Upper lobe of right lung (tissue), 1 donor: ENCODE measurements at places on chromosomes 11 and 22. TPM values are rescaled to one million over a fixed set of nuclear protein-coding genes. Genes with fewer than 3 reads are reported as not detected.

Gene SLC22A8
- not detected for total RNA-seq

Gene CCDC157
- 2.7 TPM for total RNA-seq

Gene SCN4B
- 7.2 TPM for total RNA-seq

Gene SLC35C1
- total RNA-seq: 25.1 TPM

Gene PSMC3
- 79.4 TPM for total RNA-seq

Gene KRTAP5-9
- not detected for total RNA-seq

DNA sequence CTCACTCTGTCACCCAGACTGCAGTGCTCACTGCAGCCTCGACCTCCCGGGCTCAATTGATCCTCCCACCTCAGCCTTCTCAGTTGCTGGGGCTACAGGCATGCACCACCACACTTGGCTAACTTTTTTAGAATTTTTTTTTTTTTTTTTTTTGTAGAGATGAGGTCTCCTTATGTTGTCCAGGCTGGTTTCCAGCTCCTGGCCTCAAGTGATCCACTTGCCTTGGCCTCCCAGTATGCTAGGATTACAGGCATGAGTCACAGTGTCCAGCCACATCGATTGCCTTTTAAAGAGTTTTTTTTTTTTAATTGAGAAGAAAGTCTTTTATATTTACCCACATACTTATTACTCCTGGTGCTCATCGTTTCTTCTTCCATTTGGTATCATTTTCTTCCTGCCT, 30.0 kb downstream of the PARVG start:
- H3K4me1 ChIP-seq: no peaks in the 10 kb centered on the region
- no peaks in the 10 kb centered on the region for H3K36me3 ChIP-seq
- no peaks in the 10 kb centered on the region for H3K27me3 ChIP-seq
- H3K27ac ChIP-seq: no peak overlapping the region
- no peak for DNase-seq

GRCh38 chr22:44892803-44893730, 116.7 kb downstream of the PHF21B start:
- peaks cover 5% of the 10 kb centered on the region for H3K27me3 ChIP-seq
- DNase-seq: peak; percentile 57
- no peak overlapping the region for H3K27ac ChIP-seq
- H3K4me1 ChIP-seq: no peaks in the 10 kb centered on the region
- no peak overlapping the region for H3K4me3 ChIP-seq
- no peaks in the 10 kb centered on the region for H3K36me3 ChIP-seq

DNA sequence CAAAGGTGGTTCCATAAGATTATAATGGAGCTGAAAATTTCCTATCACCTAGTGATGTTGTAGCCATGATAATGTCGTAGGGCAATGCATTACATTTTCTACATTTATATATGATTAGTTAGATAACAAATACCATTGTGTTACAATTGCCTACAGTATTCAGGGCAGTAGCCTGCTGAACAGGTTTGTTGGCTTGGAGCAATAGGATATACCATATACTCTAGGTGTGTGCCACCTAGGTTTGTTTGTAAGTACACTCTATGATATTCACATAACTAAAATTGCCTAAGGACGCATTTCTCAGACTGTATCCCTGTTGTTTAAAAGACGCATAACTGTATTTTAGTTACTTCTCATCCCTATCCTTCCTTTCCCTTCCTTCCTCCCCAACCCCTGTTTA, 13.6 kb downstream of the PLEKHB1 start:
- H3K36me3 ChIP-seq: no peaks in the 10 kb centered on the region
- no peak overlapping the region for H3K4me3 ChIP-seq
- H3K4me1 ChIP-seq: peaks cover 11% of the 10 kb centered on the region
- no peaks in the 10 kb centered on the region for H3K27me3 ChIP-seq

GRCh38 chr11:65539744-65540289, 14.9 kb downstream of the SCYL1 start:
- H3K27ac ChIP-seq: peak overlapping the region; percentile 90
- peaks cover 39% of the 10 kb centered on the region for H3K36me3 ChIP-seq
- no peaks in the 10 kb centered on the region for H3K27me3 ChIP-seq
- H3K4me1 ChIP-seq: peaks cover 24% of the 10 kb centered on the region
- peak overlapping the region; percentile 55 for H3K4me3 ChIP-seq

- peaks cover 66% of the 10 kb centered on the region for H3K36me3 ChIP-seq
- peak; percentile 47 for DNase-seq
- no peaks in the 10 kb centered on the region for H3K27me3 ChIP-seq
- peaks cover 14% of the 10 kb centered on the region for H3K4me1 ChIP-seq
Observed at GRCh38 chr11:47466701-47467250, 17.8 kb upstream of the RAPSN start.

DNA sequence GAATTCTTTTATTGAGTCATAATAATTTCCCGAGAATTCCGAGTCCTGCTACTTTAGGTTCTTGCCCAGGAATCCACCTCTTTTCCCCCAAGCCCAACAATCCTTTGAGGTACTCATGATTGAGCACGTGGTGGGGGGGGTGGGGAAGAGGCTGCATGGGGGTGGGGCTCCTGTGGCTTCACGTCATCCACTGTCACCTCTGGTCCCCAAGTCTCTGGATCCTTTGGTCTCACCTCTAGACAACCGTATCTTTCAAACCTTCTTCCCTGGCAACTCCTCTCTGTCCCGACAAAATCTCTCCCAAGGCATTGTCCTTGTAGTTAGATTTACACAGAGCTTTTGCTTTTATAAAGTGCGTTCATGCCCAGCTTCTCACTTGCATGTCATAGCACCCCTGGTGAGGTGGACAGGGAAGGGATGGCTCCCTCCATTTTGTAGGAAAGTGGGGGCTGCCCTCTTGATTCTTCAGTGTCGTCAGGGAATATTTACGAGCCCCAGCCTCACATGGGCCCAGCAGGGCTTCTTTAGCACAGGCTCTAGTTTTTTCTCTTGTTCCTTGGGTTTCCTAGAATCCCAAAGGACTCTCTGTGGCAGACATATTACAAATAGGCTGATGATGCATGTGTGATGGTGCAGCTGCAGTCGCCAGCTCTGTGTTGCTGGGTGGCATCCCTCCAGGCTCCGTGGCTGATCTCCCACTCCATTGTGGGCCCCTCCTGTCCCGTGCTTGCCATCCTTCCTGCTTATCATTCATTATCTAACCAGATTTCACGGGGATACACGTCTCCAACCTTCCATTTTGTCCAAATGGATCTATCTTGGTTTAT, 8.4 kb downstream of the UCP3 start:
- DNase-seq: no peak
- no peaks in the 10 kb centered on the region for H3K27me3 ChIP-seq
- H3K4me3 ChIP-seq: no peak overlapping the region
- no peaks in the 10 kb centered on the region for H3K4me1 ChIP-seq
- H3K36me3 ChIP-seq: no peaks in the 10 kb centered on the region
- no peak overlapping the region for H3K27ac ChIP-seq

- H3K4me3 ChIP-seq: no peak overlapping the region
- no peak for DNase-seq
- H3K27ac ChIP-seq: no peak overlapping the region
- no peaks in the 10 kb centered on the region for H3K36me3 ChIP-seq
Observed at GRCh38 chr11:111162305-111162704, 83.2 kb upstream of the POU2AF2 start.

GRCh38 chr11:67538823-67539505, 15.7 kb upstream of the CABP2 start:
- H3K4me1 ChIP-seq: no peaks in the 10 kb centered on the region
- no peak overlapping the region for H3K4me3 ChIP-seq
- H3K27ac ChIP-seq: no peak overlapping the region
- H3K36me3 ChIP-seq: no peaks in the 10 kb centered on the region
- no peak for DNase-seq

DNA sequence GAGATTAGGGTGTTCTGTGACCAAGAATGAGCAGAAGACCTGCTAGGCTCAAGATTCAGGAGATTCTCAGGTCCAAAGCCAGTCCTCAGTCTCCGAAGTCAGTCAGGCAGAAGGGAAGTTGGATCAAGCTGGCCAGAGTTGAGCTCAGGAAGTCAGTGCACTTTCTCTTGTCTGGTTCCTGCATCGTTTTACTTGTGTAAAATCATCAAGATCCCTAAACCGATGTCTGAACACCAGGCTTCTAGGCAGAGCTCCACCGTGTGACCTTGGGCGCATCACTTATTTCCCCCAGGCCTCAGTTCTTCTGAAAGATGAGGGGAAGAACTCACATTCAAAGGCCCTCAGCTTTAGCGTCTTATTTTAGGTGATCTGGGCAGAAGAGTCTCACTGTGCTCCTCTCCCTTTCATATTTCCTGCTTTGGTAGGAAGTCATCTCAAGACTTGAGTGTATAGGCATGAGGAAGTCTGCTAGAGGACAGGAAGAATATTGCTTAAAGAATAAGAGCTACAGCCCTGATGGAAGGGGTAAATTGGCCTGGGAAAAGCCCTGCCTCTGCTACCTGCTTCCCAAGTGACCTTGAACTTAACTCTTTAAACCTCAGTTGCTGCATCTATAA, 20.2 kb downstream of the NF2 start:
- H3K27me3 ChIP-seq: no peaks in the 10 kb centered on the region
- no peaks in the 10 kb centered on the region for H3K36me3 ChIP-seq
- H3K4me3 ChIP-seq: no peak overlapping the region
- H3K27ac ChIP-seq: no peak overlapping the region

DNA sequence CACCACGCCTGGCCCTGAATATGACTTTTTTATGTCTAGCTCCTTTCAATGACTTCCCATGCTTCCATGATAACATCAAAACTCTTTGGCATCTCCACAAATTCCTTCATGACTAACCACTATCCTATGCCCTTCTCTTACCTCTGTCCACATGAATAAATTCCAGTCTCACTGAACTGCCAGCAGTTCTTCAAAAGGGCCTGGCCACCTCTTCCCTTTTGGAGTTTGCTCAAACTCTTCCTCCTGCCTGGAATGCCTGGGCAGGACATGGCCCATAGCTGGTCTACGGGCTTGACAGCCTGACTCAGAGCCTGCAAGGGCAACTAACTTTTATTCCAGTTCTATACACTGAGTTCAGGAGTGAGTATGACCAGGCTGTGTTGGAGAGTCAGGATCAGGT, 41.8 kb upstream of the ZBTB16 start:
- H3K36me3 ChIP-seq: no peaks in the 10 kb centered on the region
- no peak overlapping the region for H3K4me3 ChIP-seq
- no peaks in the 10 kb centered on the region for H3K4me1 ChIP-seq
- H3K27me3 ChIP-seq: no peaks in the 10 kb centered on the region
- H3K27ac ChIP-seq: no peak overlapping the region
- no peak for DNase-seq

DNA sequence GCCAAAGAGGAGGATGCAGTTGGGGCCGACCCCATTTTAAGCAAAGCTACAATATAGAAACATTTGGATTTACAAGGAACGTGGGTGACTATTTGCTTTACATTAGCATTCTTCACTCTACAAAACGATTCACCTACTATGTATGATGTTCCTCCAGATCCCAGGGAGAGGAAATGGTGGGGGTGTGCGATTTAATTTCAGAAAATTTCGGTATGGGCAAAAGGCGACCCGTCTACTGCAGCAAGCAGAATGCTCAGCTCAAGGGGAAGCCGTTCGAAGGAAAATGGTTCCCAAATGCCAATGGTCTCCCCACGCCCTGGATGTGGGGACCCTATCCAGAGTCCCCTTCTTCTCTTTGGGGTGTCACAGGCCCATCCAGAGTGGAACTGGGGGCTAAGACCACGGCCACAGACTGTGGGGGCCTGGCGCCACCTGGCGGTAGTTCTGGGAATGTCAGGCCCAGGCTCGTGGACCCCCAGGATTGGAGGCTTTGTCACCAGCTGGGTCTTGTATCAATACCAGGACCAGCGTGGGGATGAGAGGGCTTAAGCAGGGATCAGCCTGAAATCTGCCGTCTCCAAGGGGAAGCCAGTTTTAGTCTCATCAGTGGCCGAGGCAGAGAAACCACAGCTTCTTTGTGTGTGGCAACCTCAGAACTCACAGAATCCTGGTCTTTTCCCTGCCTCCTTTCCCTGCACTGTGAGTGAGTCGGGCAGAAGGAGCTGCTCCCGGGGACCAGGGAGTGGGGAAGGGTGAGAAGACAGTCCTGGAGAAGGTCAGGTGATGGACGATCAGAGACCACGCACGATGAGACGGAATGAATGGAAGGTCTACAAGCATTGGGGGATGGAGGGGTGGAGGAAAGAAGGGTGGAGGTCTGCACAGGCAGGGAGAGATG, 8.4 kb downstream of the LRRC10B start:
- DNase-seq: no peak
- no peak overlapping the region for H3K4me3 ChIP-seq
- no peaks in the 10 kb centered on the region for H3K36me3 ChIP-seq

DNA sequence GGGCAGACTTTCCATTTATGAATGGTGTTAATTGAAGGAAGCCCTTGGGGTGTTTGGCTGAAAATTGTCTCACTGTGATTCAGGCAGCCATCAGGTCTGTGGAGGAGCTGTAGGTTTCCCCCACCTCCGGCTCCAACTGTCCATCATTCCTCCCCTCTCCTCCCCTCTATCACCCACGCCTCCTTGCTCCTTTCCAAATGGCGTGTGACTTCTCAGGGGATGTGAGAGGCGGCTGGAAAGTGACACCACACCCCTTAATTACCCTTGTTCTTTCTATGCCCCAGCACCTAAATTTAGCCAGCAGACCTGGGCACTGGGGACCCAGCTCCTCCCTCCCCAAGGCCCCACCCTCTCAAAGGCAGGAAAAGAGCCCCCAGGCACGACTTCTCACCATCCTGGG, 38.1 kb upstream of the SYT7 start:
- no peak overlapping the region for H3K4me3 ChIP-seq
- no peak overlapping the region for H3K27ac ChIP-seq
- H3K27me3 ChIP-seq: peaks cover 3% of the 10 kb centered on the region
- no peak for DNase-seq
- H3K36me3 ChIP-seq: no peaks in the 10 kb centered on the region
- no peaks in the 10 kb centered on the region for H3K4me1 ChIP-seq

DNA sequence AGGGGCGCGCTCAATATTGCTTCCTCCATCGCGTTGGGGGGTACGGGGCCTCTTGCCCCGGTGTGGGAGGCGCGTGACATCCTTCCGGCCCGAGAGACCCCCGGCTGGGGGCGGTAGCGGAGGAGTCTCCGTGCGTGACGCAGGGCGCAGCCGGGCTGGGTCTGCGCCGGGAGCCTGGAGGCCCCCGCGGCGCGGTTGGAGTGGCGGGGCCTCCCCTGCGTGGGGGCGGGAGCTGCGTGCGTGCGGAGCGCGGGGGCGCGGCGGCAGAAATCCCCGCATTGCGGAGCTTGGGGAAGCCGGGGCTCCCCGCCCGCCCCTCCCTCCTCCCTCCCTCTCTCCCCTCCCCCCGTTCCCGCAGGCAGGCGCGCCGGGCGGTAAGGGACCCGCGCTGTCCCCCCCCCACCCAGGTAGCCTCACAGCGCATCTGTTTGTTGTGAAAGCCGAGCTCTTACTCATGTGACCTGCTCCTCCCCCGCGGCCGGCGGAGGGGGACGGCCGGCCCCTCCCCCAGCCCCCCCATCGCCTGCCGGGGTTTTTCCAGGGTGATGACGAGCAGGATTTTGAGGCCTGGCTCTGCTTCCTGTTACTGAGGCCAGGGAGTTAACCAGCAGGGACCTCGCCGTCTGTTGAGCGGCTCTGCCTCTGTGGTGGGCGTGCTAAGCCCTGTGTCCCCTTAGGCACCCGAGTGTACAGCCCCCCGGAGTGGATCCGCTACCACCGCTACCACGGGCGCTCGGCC, 1.6 kb downstream of the PIM3 start:
- H3K4me1 ChIP-seq: peaks cover 63% of the 10 kb centered on the region
- no peaks in the 10 kb centered on the region for H3K27me3 ChIP-seq
